ENCODE measurements at places on chromosomes 11 and 22.

GRCh38 chr11:127037001-127037400 lies 36.4 kb upstream of the KIRREL3 start:
- DNase-seq: no peak

- no peak for DNase-seq
Measured at GRCh38 chr11:86632499-86633269, 39.7 kb downstream of the ME3 start.

DNA sequence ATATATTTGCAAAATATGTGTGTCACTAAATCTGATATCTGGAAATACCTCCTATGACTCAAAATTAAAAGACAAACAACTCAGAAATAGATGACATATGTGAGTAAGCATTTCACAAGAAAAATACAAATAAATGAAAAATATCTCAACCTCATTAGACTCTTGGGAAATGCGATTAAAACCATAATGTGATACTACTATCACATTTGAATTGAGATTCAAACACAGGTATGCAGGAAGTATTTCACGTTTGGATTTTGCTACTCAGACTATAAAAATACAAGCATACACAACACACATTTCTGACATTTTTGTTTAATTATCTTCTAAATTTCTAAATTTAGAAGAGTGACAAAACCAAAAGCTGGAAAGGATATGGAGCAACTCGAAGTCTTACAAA lies 811.9 kb upstream of the LRRC4C start:
- DNase-seq: no peak

DNA sequence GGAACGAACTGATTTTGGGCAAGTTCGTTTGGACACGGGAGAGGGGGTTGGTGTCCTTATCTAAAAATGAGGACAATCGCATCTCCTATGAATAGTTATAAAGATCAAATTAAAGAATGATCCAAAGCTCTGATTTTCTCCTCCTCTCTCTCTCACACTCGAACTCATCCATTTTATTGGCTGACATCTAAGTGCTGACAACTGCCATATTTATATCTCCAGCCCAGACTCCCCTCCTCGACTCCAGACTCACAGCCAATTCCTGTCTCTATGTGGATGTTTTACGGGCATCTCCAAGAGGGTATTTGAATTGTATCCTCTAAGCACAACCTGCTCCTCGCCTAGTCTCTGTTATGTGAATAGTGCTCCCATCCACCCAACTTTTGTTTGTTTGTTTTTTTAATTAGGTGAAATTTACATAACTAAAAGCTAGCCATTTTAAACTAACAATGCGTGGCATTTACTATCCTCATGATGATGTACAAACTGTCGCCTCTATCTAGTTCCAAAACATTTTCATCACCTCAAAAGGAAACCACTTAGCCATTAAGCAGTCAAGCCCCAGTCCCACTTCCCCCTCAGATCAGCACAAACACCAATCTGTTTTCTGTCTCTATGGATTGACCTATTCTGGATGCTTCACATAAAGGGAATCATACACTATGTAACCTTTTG lies 4.0 kb downstream of the SYN3 start:
- no peak for DNase-seq

DNA sequence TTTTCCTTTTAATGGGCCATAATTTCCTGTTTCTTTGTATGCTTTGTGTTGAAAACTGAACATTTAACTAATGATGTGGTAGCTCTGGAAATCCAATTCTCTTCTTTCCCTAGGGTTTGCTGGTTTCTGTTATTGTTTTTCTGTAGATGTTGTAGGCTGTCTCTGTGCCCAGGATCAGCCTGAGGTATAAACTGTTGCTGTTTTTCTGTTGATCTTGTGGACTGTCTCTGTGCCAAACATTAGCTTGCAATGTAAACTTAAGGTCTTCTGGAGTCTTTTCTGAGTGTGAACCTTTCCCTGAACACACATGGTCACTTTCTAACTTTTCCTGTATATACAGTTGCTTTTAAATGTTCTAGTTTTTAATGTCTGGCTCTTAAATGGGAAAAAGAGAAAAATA lies 5.9 kb upstream of the TSKU start:
- no peak for DNase-seq

GRCh38 chr11:69089258-69089657 lies 40.5 kb downstream of the TPCN2 start:
- DNase-seq: no peak

- no peak for DNase-seq
Measured at GRCh38 chr11:69912911-69913451, 93.8 kb upstream of the FGF3 start.

- no peak for DNase-seq
Measured at GRCh38 chr11:44237156-44237555, 72.8 kb downstream of the ALX4 start.

GRCh38 chr11:46604796-46605195 lies 11.0 kb upstream of the AMBRA1 start:
- DNase-seq: no peak

GRCh38 chr22:38485783-38486182 lies 17.9 kb downstream of the KDELR3 start:
- no peak for DNase-seq

DNA sequence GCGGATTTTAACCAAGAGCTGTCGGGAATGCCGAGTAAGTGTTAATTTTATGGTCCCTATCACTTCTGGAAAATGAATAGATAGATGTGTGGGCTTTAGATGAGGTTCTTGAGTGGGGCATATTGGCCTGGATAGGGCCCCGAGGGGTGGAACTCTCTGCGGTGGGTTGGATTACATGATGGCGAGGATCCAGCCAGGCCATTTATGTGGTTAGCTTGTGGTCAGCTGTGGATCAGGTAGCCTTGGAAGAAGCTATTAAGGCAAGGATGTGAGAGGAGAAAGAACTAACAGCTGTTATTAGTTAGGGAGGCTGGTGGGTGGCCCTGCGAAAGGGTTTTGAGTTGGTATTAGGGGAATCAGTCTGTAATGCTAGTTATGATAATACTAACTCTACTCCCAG lies 268.4 kb downstream of the NELL1 start:
- DNase-seq: no peak

DNA sequence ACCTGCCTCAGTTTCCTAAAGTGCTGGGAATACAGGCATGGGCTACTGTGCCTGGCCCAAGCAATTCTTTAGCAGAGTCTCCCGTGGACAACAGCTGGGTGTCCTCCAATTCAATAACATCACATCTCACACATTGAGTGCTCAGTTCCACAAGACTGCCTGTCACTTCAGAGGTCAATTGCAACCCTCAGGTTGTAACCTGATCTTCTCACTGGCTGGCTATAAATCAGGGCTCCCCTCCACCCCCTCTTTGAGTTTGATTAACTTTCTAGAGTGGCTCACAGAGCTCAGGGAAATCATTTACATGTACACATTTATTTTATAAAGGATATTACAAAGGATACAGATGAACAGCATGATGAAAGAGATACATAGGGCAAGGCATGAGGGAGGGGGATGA lies 68.1 kb downstream of the MCHR1 start:
- DNase-seq: no peak

GRCh38 chr22:21714059-21714770 lies 21.4 kb downstream of the YPEL1 start:
- DNase-seq: no peak

DNA sequence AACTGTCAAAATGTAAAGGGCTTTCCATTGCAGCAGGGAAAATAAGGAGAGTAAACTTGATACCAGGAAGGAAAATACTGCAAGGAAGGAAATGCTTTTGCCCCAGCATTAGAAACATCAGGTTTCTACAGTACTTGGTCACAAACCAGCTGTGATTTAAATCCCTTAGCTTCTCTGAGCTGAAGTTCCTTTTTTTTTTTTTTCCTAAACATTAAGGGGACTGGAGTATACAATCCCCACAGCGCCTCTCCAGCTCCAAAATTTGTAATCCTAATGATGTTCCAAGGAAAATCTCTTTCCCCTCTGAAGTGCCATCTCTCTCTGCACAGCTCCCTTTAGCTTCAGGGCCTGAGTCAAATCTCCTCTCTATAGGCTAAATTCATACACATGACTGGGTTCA lies 220.5 kb upstream of the PITPNB start:
- DNase-seq: no peak

DNA sequence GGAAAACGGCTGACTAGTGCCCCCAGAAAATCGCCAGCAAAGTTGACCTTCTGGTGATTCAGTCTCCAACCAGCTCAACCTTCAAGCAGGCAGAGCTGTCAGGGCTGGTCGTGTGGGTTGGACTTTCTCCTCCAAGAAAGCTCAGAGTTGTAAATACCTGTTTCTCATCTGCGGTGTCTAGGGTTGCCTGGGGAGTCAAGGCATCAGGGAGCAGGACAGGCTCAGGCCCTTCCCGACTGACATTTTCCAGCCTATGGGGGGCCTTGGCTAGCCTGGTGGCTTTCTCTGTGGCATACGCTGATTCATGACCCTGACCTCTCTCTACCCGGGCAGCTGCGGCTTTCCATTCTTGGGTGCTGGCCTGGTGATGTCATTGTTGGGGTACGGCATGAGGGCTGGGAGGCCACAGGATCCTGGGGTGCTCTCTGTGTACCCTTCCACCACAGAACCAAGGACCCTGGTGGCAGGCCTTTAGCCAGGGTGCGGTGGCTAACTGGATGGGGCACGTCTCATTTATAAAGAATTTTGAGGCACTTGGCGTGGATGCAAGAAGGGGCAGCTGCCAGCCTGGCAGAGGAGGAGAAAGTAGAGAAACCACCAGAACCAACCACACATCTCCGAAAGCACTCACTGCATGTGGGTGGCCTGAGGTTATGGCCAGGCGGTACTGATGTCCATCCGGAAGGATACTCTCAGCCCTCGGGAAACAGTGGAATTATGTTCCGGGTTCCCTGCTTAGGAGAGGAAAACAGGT lies 64.9 kb downstream of the BCR start:
- DNase-seq: no peak

GRCh38 chr22:39429916-39430575 lies 26.8 kb upstream of the MGAT3 start:
- no peak for DNase-seq

GRCh38 chr22:47460176-47460575 lies 697.7 kb downstream of the TBC1D22A start:
- no peak for DNase-seq

- DNase-seq: no peak
Measured at GRCh38 chr11:45569776-45570175, 95.6 kb downstream of the CHST1 start.

- DNase-seq: no peak
Measured at GRCh38 chr11:43582024-43582862, 98.3 kb upstream of the HSD17B12 start.
